ENCODE measurements at places on chromosomes 12 and 14. TPM values are rescaled to one million over a fixed set of nuclear protein-coding genes. Genes with fewer than 3 reads are reported as not detected.

GRCh38 chr14:24411443-24412389 is 12.9 kb downstream of the NYNRIN start:
- no peak for DNase-seq

- DNase-seq, result no peak
Measured at GRCh38 chr14:35438910-35439713, 34.6 kb upstream of the NFKBIA start.

DNA sequence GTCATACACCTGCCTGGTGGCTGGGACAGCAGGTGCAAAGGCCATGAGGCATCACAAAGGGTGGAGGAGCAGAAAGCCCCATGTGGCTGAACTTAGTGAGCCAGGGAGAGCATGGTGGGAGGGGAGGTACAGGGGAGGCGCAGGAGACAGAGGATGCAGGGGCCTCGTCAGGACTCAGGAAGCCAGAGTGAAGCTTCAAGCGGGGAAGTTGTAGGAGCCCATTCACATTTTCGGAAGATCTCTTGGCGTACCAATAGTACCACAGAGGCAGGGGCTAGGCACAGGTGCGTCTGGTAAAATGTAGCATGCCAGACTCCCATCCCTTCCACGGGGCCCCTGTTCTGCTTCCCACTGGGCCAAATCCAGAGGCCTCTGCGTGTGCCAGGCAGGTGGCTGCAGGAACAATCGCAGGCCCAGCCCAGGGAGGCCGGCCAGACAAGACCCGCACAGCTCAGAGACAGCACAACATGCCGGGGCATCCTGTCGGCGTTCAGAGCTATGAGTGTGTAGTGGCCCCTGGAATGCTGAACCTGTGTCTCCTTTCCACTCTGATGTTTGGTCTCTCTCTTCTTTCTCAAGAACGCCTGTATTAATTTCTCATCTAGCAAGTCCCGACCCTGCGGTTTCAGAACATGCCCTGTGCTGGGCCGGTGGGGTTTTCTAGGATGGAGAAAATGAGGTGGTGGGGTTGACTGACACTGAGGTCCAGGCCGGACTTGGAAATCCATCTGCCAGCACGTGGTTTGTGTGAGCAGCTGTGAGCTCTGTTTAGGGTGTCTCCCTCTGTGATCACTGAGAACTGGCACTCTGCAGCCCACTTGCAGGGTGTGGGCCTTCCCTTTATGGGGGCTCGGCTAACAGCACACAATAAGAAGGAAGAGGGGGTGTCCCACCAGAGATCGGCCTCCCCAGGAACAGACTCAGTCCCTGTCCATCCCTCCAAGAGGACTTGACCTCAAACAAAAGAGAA is 5.5 kb upstream of the TMEM132D start:
- DNase-seq, result no peak

GRCh38 chr14:103708750-103709187 is 6.5 kb downstream of the XRCC3 start:
- DNase-seq, result no peak

DNA sequence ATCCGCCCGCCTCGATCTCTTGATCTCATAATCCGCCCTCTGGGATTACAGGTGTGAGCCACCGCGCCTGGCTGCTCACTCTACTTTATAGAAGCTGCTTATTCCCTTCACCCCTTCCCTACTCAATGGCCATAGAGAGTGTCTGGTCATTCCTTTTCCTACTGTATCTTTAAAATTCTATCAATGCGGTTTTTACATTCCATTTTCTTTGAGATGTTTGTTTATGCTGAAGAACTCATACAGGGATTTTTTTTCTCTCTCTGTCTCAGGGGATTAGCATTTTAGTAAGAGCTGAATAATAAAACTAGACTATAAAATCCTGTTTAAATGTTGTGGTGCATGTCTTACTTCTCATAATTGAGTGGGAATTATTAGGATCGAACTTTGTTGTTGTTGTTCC is 218.6 kb upstream of the FOXN3 start:
- DNase-seq, result no peak

GRCh38 chr12:77060136-77060882 is 5.1 kb downstream of the E2F7 start:
- DNase-seq, result no peak

DNA sequence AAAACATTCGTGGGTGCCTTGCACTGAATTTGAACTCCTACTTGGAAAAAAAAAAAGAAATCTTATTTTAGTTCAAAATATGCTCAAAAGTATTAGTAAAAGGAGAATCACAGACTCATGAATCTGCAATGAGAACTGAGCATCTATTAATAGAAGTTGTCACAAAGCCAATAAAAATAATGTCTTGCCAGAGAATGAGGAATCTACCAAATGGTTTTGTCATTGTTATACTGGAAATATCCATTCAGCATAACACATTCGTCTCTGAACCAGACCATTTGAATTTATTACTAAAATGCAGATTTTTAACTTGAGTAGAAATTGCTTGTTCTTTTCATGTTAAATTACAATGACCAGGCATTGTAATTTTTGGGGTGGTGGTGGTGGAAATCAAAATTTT is 11.6 kb upstream of the PTPRB start:
- DNase-seq, result no peak

GRCh38 chr12:88644946-88645702 is 64.9 kb upstream of the KITLG start:
- no peak for DNase-seq

DNA sequence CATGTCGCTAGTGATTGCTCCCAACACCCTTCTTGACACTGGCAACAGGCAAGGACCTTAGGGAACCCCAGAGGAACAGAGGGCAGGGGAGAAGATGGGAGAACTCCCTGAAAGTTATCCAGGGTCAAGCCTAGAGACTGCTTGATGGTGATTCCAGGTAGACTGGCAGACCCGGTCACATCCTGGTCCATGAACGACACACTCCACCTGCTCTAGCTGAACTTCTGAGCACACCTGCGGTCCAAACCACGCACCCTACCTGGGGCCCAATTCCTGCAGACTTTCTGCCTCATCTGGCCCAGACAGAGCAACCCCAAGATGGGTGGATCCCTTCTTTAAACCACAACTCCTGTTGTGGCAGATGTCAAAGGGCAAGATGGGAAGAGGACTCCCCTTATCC is 34.2 kb downstream of the NCKAP5L start:
- no peak for DNase-seq

DNA sequence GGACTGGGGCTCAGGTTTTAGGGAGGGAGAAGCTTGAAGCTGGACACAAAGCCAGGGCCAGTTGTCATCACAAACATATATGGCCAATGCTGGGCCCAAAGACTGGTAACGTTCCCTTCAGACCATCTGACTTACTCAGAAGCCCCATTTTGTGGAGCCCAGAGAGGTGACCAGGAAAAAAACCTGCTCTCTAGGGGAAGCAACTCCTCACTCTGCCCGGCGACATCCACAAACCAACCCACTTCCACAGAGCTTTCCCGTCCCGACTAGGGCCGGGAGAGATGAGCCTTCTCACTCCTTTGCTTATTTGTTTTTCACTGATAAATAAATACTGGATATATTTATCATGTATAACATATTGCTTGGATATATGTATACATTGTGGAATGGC is 180.9 kb upstream of the RTL1 start:
- DNase-seq, result no peak

DNA sequence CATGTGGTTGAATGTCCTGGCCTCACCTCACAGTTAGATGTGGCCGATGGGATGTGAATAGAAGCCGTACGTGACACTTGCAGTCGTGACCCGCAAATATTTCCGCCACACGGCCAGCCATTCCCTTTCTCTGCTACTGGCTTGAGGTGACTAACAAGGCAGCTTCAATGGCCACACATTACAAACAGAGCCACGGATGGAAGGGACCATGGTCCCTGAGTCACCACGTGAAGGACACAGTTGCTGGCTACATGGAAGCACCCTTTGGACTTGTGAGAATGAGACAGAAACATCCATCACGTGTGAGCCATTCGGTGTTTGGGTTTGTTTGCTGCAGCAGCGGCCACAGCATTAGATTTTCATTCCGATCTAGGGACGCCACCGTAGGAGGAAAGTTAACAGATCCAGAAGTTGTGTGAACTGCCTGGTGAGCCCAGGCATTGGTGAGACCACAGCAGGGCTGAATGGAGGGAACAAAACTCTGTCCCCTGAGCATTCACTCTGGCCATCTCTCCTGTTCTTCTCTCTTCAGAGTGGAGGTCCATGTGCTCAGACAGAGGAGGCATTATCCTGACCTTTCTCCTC is 33.5 kb upstream of the ADGRD1 start:
- DNase-seq, result no peak

Gene KRT82
- not detected for total RNA-seq

Gene DCN
- 705 TPM for total RNA-seq

Gene OAS2
- total RNA-seq, result 5.5 TPM

Gene FAR2
- 39.7 TPM for total RNA-seq

Gene ZDHHC22
- total RNA-seq, result not detected

Gene WDR89
- 13.5 TPM for total RNA-seq

Gene RNASE3
- not detected for total RNA-seq

Gene SUDS3
- 50.9 TPM for total RNA-seq
